ENCODE measurements at places on chromosomes 1 and 21.
A peak's percentile ranks its signal among the peaks of the same experiment; 100 is the strongest.

DNA sequence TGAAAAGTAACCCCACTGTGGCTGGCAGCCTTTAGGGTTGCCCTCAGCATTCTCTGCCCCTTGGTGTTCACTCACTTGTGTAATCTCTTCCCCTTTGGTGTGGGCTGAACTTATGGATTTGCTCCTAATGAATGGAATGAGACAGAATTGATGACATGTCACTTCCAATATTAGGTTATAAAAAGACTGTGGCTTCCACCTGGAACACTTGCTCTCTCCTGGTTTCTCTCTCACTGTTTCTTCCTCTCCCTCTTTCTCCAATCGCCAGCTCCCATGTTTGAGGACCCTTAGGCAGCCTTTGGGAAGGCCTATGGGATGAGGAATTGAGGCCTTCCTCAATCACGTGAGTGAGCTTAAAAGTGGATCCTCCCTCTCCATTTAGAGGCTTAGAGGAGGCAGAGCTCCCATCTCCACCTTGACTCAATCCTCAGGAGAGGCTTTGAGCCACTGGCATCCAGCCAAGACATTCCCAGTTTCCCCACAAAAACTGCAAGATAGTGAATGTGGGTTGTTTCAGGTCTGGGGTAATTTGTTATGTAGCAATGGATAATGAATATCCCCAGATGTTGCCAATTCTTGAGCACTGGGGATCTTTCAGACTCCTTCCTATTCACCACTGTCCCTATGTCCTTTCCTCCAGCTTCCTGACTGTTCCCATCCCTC is 95.5 kb upstream of the CD34 start:
- no peaks in the 10 kb centered on the region for H3K27me3 ChIP-seq
- no peak overlapping the region for H3K4me3 ChIP-seq
- no peaks in the 10 kb centered on the region for H3K4me1 ChIP-seq
- DNase-seq: no peak

- H3K27ac ChIP-seq: no peak overlapping the region
- peaks cover 13% of the 10 kb centered on the region for H3K27me3 ChIP-seq
- no peaks in the 10 kb centered on the region for H3K4me1 ChIP-seq
- peaks cover 2% of the 10 kb centered on the region for H3K36me3 ChIP-seq
- no peak overlapping the region for H3K4me3 ChIP-seq
- no peak for DNase-seq
Measured at GRCh38 chr21:38567335-38567969, 69.2 kb upstream of the ERG start.

GRCh38 chr21:36684957-36685714 is 13.8 kb upstream of the SIM2 start:
- peaks cover 1% of the 10 kb centered on the region for H3K36me3 ChIP-seq
- no peak overlapping the region for H3K4me3 ChIP-seq
- peaks cover 56% of the 10 kb centered on the region for H3K27me3 ChIP-seq
- H3K27ac ChIP-seq: no peak overlapping the region

DNA sequence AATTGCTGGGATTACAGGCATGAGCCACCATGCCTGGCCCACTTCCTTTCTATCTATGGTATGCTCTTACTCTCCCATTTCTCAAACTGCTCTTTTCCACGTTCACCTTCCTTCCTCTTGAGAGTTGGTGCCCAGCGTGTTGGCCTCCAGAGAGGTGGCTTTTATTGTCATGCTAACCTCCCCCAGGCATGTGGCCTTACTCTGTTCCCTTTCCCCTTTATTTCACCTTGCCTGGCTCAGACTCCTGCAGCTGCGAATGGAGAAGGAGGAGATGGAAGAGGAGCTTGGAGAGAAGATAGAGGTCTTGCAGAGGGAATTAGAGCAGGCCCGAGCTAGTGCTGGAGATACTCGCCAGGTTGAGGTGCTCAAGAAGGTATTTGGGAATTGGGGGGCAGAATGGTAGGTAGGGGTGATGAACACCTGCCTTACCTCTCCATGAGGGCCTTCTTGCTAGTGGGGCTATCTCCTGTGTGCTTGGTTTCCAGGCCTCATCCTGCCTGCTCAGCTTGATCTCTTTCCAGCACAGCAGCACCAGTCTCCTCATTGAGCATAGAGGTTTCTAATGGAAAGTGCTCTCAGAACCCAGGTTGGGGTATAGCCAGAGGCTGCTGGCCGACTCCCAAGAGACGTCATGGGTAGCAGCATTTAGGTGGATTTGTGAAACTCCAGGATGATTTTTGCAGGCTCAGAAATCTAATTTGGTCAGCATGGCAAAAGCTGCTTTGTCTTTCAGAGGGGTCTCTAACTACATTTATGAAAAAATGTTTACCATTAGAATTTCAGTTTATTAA is 13.2 kb upstream of the TUFT1 start:
- H3K36me3 ChIP-seq: no peaks in the 10 kb centered on the region
- H3K4me3 ChIP-seq: no peak overlapping the region
- no peaks in the 10 kb centered on the region for H3K4me1 ChIP-seq
- no peak for DNase-seq
- H3K27me3 ChIP-seq: no peaks in the 10 kb centered on the region

GRCh38 chr1:235470741-235471439 is 33.4 kb downstream of the B3GALNT2 start:
- H3K27me3 ChIP-seq: no peaks in the 10 kb centered on the region
- no peak for DNase-seq
- H3K4me1 ChIP-seq: peaks cover 6% of the 10 kb centered on the region
- H3K27ac ChIP-seq: no peak overlapping the region

- peaks cover 12% of the 10 kb centered on the region for H3K27me3 ChIP-seq
- H3K36me3 ChIP-seq: no peaks in the 10 kb centered on the region
- DNase-seq: no peak
- no peaks in the 10 kb centered on the region for H3K4me1 ChIP-seq
Measured at GRCh38 chr1:36989241-36989640, 45.1 kb downstream of the GRIK3 start.

DNA sequence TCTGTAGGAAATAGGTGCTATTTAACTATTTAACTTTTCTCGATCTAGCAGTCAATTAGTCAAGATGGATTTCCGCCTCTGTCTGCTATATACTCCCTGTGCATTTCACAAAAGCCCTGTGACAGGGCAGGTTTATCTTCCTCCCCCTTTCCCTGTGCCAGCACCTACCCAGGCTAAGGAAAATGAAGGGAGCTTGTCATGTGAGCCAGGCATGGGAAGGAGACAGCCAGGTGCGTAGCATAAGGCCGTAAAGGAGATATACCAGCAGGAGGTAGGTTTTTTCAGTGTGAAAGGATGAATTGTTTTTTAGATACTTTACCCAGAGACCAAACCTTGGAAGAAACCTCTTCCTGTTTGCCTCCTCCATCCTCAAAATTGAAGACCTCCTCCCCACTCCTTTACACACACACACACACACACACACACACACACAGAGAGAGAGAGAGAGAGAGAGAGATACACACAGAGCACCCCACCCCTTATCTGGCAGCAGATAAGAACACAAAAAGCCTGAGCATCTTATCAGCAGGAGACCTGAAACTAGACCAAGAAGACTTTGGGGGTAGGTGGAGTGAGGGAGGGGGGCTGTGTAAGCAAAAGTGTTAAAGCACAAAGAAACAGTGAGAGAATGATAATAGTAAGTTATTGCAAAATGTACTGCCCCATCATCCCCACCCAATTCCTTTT is 12.0 kb upstream of the TARBP1 start:
- no peaks in the 10 kb centered on the region for H3K36me3 ChIP-seq
- H3K27me3 ChIP-seq: peaks cover 3% of the 10 kb centered on the region
- no peak for DNase-seq
- no peak overlapping the region for H3K27ac ChIP-seq

- H3K4me3 ChIP-seq: no peak overlapping the region
- peaks cover 31% of the 10 kb centered on the region for H3K4me1 ChIP-seq
- H3K27ac ChIP-seq: no peak overlapping the region
- no peaks in the 10 kb centered on the region for H3K27me3 ChIP-seq
- H3K36me3 ChIP-seq: peaks cover 22% of the 10 kb centered on the region
Measured at GRCh38 chr1:205301205-205301821, 20.2 kb downstream of the NUAK2 start.

DNA sequence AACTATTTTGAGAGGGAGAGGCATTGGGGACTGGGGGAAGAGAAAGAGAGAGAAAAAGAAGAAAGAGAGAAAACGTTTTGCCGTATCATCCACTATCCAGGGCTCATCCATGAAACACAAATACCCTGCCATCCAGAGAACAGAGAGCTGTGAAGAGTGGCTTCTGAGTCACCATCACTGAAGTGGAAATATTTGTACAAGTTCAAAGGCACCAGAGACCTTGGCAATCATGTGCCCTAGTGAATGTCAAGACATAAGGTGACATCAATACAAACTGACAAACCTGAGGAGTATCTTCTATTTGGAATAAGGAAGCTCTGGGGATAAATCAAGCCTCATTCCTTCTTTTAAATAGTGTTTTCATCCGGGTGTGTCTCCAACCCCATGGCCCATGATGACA is 197.2 kb upstream of the PROX1 start:
- H3K4me1 ChIP-seq: no peaks in the 10 kb centered on the region
- H3K36me3 ChIP-seq: no peaks in the 10 kb centered on the region
- no peaks in the 10 kb centered on the region for H3K27me3 ChIP-seq

DNA sequence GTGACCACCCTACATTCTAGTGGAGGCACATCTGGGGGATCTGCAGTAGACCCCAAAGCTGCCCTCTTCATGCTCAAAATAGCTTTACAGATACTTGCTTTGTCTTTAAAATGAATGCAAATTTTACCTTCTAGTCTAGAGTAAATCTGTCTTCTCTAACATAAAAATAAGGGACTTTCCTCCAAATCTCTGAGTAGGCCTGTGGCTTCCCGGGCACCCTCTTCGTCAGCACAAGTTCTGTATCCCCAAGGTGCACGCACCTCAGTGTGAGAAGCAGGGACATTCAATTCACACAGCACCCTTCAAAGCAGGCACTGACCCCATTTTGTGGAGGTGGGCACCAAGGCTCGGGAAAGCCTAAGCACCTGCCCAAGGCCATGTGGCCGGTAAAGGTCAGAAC is 19.0 kb downstream of the MEF2D start:
- H3K4me3 ChIP-seq: peak overlapping the region; percentile 1
- H3K27me3 ChIP-seq: no peaks in the 10 kb centered on the region
- peak; percentile 71 for DNase-seq
- peak overlapping the region; percentile 79 for H3K27ac ChIP-seq
- H3K36me3 ChIP-seq: peaks cover 44% of the 10 kb centered on the region
- peaks cover 68% of the 10 kb centered on the region for H3K4me1 ChIP-seq

DNA sequence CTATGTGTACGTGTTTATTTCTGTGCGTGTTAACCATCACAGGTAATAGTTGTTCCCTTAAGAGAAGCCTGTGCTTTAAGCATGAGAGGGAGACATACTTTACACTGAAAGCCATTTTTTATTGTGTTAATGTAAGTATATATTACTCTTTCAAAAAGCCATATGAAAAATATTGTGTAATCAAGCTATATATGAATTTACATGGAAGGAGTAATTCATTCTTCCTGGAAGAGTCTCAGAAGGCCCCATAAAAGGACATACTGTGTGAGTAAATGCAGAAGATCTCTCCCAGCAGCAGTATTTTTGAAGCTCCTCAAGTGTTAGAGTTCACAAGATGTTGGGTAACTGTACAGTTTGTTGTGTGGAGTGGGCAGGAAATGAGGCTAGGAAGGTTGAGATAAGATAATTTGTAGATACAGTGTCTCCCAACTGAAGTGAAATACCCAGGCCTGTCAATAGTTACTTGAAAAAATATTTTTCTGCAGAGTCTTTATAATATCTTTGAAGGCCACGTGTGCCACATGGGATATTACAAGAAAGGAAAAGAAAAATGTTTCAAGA is 138.3 kb downstream of the PTGER3 start:
- no peak overlapping the region for H3K4me3 ChIP-seq
- no peaks in the 10 kb centered on the region for H3K4me1 ChIP-seq
- no peak overlapping the region for H3K27ac ChIP-seq
- no peaks in the 10 kb centered on the region for H3K36me3 ChIP-seq
- DNase-seq: no peak

GRCh38 chr1:168400139-168400538 is 119.5 kb downstream of the TBX19 start:
- peaks cover 2% of the 10 kb centered on the region for H3K27me3 ChIP-seq
- DNase-seq: no peak
- H3K27ac ChIP-seq: no peak overlapping the region

GRCh38 chr1:44820328-44821239 is 12.3 kb downstream of the BTBD19 start:
- H3K36me3 ChIP-seq: peaks cover 3% of the 10 kb centered on the region
- H3K27me3 ChIP-seq: no peaks in the 10 kb centered on the region
- H3K4me1 ChIP-seq: peaks cover 36% of the 10 kb centered on the region
- H3K27ac ChIP-seq: peak overlapping the region; percentile 99
- DNase-seq: no peak

GRCh38 chr1:179298952-179299351 is 5.4 kb downstream of the SOAT1 start:
- H3K27ac ChIP-seq: peak overlapping the region; percentile 65
- DNase-seq: peak; percentile 74
- no peaks in the 10 kb centered on the region for H3K27me3 ChIP-seq
- H3K36me3 ChIP-seq: peaks cover 14% of the 10 kb centered on the region
- H3K4me3 ChIP-seq: peak overlapping the region; percentile 0
- H3K4me1 ChIP-seq: peaks cover 64% of the 10 kb centered on the region

- peaks cover 3% of the 10 kb centered on the region for H3K36me3 ChIP-seq
- DNase-seq: peak; percentile 72
- peak overlapping the region; percentile 42 for H3K27ac ChIP-seq
- H3K4me1 ChIP-seq: peaks cover 12% of the 10 kb centered on the region
- H3K27me3 ChIP-seq: no peaks in the 10 kb centered on the region
Measured at GRCh38 chr1:153775458-153776327, 486 bp downstream of the SLC27A3 start.

GRCh38 chr1:244111027-244111426 is 59.9 kb downstream of the ZBTB18 start:
- peaks cover 1% of the 10 kb centered on the region for H3K27me3 ChIP-seq
- no peak overlapping the region for H3K4me3 ChIP-seq
- H3K27ac ChIP-seq: no peak overlapping the region
- H3K4me1 ChIP-seq: no peaks in the 10 kb centered on the region

- H3K4me1 ChIP-seq: no peaks in the 10 kb centered on the region
- H3K36me3 ChIP-seq: peaks cover 19% of the 10 kb centered on the region
- H3K27ac ChIP-seq: no peak overlapping the region
- H3K27me3 ChIP-seq: no peaks in the 10 kb centered on the region
- no peak overlapping the region for H3K4me3 ChIP-seq
Measured at GRCh38 chr1:44652445-44653106, 21.7 kb downstream of the TMEM53 start.

All from activated CD4-positive, alpha-beta memory T cell treated with anti-CD3 and anti-CD28 coated beads for 36 hours (primary cell).